Camera-type eye (tissue), 1 donor: ENCODE measurements at places on chromosomes 16 and 17. TPM values are rescaled to one million over a fixed set of nuclear protein-coding genes. Genes with fewer than 3 reads are reported as not detected.

VMO1 gene
- total RNA-seq: 2.3 TPM

ZDHHC1 gene
- 11.1 TPM for total RNA-seq

NAGLU gene
- 29.7 TPM for total RNA-seq

KCNH6 gene
- 24.6 TPM for total RNA-seq

FN3K gene
- 19.8 TPM for total RNA-seq

DHX40 gene
- total RNA-seq: 101 TPM

SOCS1 gene
- total RNA-seq: 5.0 TPM

ST3GAL2 gene
- total RNA-seq: 37.7 TPM

IKZF3 gene
- 0.55 TPM for total RNA-seq

DHX58 gene
- 6.3 TPM for total RNA-seq

DOC2A gene
- total RNA-seq: 2.7 TPM

KIF19 gene
- 18.6 TPM for total RNA-seq

ADAM11 gene
- 19.4 TPM for total RNA-seq

TSC2 gene
- total RNA-seq: 103 TPM
